A549 treated with CpdA at 1 μM for 4 hours (cell line): ENCODE measurements at places on chromosomes 16 and 17. TPM values are rescaled to one million over a fixed set of nuclear protein-coding genes. Genes with fewer than 3 reads are reported as not detected.

PPP1R1B gene
- 0.03 TPM in 1 of 5 replicates, not detected in the others for total RNA-seq

SBK1 gene
- 0.22 to 0.38 TPM (median 0.32 TPM) in 5 replicates for total RNA-seq

ZFPM1 gene
- total RNA-seq: 5.8 to 8.8 TPM (median 8.7 TPM) in 5 replicates

TUBD1 gene
- total RNA-seq: 13.3 to 17.2 TPM (median 14.1 TPM) in 5 replicates

MYH1 gene
- not detected in 5 replicates for total RNA-seq

ALOX15B gene
- not detected in 5 replicates for total RNA-seq

SP6 gene
- 2.6 to 3.0 TPM (median 2.8 TPM) in 5 replicates for total RNA-seq

PPM1E gene
- 0.03 to 0.09 TPM (median 0.08 TPM) in 5 replicates for total RNA-seq

MFAP4 gene
- 0.07 TPM in 1 of 5 replicates, not detected in the others for total RNA-seq

PRAC1 gene
- not detected in 5 replicates for total RNA-seq

OMG gene
- total RNA-seq: not detected in 5 replicates

BIRC5 gene
- total RNA-seq: 101 to 114 TPM (median 110 TPM) in 5 replicates

CCDC57 gene
- 20.7 to 26.9 TPM (median 23.5 TPM) in 5 replicates for total RNA-seq

CTU2 gene
- 23.1 to 33.9 TPM (median 31.1 TPM) in 5 replicates for total RNA-seq

DNAH2 gene
- total RNA-seq: 0.01 to 0.03 TPM in 2 of 5 replicates, not detected in the others

CD68 gene
- 34.0 to 42.9 TPM (median 36.5 TPM) in 5 replicates for total RNA-seq

KDM6B gene
- 13.8 to 23.8 TPM (median 15.1 TPM) in 5 replicates for total RNA-seq

KRTAP4-4 gene
- total RNA-seq: not detected in 5 replicates

DNAI2 gene
- 0.06 TPM in 1 of 5 replicates, not detected in the others for total RNA-seq

SKAP1 gene
- 0.25 to 0.26 TPM in 2 of 5 replicates, not detected in the others for total RNA-seq

PLEKHG4 gene
- total RNA-seq: 15.2 to 22.1 TPM (median 18.3 TPM) in 5 replicates

GALNS gene
- 34.8 to 50.0 TPM (median 48.7 TPM) in 5 replicates for total RNA-seq

WSCD1 gene
- total RNA-seq: 2.1 to 3.8 TPM (median 3.4 TPM) in 5 replicates

SSTR5 gene
- 0.26 to 0.36 TPM (median 0.26 TPM) in 3 of 5 replicates, not detected in the others for total RNA-seq

KLHL36 gene
- total RNA-seq: 16.4 to 25.1 TPM (median 19.8 TPM) in 5 replicates

SALL1 gene
- total RNA-seq: 0.07 to 0.24 TPM (median 0.10 TPM) in 5 replicates

EVI2B gene
- total RNA-seq: 0.11 to 0.17 TPM (median 0.14 TPM) in 4 of 5 replicates, not detected in the other

ATXN2L gene
- total RNA-seq: 101 to 148 TPM (median 134 TPM) in 5 replicates

CACNG3 gene
- not detected in 5 replicates for total RNA-seq

UNC119 gene
- 26.8 to 35.3 TPM (median 27.5 TPM) in 5 replicates for total RNA-seq

PMFBP1 gene
- total RNA-seq: 0.06 to 0.29 TPM (median 0.19 TPM) in 3 of 5 replicates, not detected in the others

PLA2G10 gene
- total RNA-seq: 0.07 to 0.30 TPM (median 0.21 TPM) in 3 of 5 replicates, not detected in the others

GPR139 gene
- not detected in 5 replicates for total RNA-seq

KRT12 gene
- 0.08 TPM in 1 of 5 replicates, not detected in the others for total RNA-seq

DPEP2 gene
- total RNA-seq: not detected in 5 replicates

KRTAP17-1 gene
- not detected in 5 replicates for total RNA-seq

RHBDL1 gene
- total RNA-seq: 1.0 to 1.6 TPM (median 1.5 TPM) in 5 replicates

TXNDC17 gene
- total RNA-seq: 401 to 482 TPM (median 422 TPM) in 5 replicates

ENPP7 gene
- not detected in 5 replicates for total RNA-seq

TEKT5 gene
- total RNA-seq: 0.05 to 0.27 TPM in 2 of 5 replicates, not detected in the others

ITGAE gene
- 88.2 to 98.4 TPM (median 97.4 TPM) in 5 replicates for total RNA-seq

KRTAP2-4 gene
- total RNA-seq: not detected in 5 replicates

TBC1D26 gene
- total RNA-seq: 0.05 TPM in 1 of 5 replicates, not detected in the others

ACD gene
- 30.0 to 36.4 TPM (median 32.9 TPM) in 5 replicates for total RNA-seq

FLII gene
- 235 to 266 TPM (median 246 TPM) in 5 replicates for total RNA-seq

OR4D1 gene
- 0.01 to 0.03 TPM in 2 of 5 replicates, not detected in the others for total RNA-seq

HBA1 gene
- total RNA-seq: 0.91 to 1.6 TPM (median 1.3 TPM) in 5 replicates

SULT1A1 gene
- total RNA-seq: 5.0 to 5.5 TPM (median 5.3 TPM) in 5 replicates
